ENCODE measurements at places on chromosomes 13 and 19.

- DNase-seq = no peak
Observed at GRCh38 chr13:47397739-47398138, 500.9 kb upstream of the HTR2A start.

- no peak for DNase-seq
Observed at GRCh38 chr13:38417241-38417640, 67.6 kb downstream of the UFM1 start.

GRCh38 chr13:103178986-103179943 is 113.0 kb upstream of the SLC10A2 start:
- DNase-seq = no peak

DNA sequence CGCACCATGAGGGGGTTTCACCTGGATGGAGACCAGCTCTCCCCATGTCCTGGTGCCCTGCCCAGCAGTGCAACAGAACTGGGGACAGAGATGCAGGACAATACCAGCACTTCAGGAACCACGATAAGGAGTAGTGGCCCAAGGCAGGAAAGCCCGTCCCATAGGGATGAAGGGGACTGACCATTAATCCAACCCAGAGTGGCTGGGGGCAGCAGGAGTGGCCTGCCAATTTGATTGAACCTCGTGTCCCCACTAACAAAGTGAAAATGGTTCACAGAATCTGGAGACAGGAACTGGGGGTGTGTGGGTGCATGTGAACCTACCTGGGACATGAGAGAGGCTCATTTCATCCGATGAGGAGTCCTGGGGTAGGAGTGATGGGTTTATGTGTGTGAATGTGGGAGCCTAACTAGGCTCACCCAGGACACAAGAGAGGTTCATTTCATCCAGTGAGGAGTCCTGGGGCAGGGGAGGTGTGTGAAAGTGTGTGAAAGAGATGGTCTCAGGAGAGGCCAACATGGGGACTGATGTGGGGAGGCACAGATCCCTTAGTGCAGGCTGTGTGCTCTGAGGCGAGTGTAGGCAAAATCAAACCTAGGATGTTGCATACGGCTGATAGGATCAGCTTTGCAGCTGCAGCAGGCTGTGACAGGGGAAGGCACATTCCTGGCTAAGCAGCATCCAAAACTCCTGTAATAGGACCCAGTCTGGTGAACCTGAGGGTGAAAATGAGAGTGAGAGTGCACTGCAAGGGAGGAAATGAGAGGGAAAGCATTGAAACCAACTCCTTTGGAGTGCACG is 98.2 kb downstream of the ZNF429 start:
- no peak for DNase-seq

DNA sequence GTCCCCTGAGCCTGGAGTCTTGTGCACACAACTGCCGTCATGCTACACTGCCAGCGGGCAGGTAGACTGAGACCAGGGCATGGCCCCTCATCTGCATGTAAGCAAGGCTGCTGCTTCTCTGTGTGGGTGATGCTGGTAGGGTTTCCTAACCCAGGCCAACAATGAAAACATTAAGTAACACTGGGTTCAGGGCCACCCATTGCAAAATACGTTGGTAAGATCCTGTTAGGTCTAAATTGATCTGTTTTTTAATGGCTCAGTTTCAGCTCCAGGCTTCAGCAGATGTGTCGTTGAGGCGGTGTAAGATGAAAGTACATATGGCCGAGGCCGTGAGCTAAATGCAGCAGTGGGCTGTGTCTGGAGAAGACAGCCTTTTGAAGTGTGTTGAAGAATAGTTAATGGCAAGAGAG is 383.4 kb downstream of the IRS2 start:
- no peak for DNase-seq

- no peak for DNase-seq
Observed at GRCh38 chr13:99983499-99984401, 2.2 kb downstream of the ZIC2 start.

GRCh38 chr19:48094129-48094854 is 16.3 kb downstream of the PLA2G4C start:
- DNase-seq = no peak

GRCh38 chr13:52760077-52760476 is 20.5 kb upstream of the CNMD start:
- DNase-seq = no peak

- no peak for DNase-seq
Observed at GRCh38 chr13:66585669-66586203, 644.4 kb downstream of the PCDH9 start.

DNA sequence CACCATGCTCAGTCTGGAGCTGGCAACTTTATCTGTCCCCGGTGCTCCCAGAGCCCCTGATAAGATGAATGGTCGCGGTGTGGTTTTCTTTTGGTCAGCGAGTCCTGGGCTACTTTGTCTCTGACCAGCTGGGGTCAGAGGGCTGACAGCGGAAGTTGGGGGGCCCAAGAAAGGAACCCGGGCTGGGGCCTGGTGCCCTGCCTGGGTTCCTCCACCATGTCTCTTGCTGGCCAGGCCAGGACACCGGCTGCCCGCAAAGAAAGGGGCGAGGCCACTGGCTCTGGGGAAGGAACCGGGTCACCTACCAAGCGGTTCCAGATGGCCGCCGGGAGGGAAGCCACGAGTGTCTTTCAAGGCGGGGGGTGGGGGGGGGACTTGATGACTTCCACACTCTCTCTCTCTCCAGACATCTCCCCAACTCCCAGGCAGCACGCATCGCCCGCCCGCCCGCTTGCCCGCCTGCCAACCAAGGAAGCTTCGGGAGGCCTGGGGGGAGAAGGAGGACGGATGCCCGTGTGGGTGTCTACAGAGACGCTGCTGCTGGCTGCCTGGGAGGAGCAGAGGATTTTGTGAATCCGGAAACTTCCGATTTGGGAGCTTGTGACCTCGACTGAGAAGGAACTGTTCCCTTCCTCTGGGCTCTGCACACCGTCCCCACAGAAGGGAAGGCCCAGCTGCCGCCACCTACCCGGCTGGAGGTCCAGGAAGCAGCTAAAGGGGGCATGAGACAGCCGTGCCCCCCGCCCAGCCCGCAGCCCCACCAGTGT is 1.1 kb downstream of the PIP5K1C start:
- DNase-seq = no peak

GRCh38 chr13:97235549-97236231 is 13.6 kb downstream of the MBNL2 start:
- DNase-seq = no peak

DNA sequence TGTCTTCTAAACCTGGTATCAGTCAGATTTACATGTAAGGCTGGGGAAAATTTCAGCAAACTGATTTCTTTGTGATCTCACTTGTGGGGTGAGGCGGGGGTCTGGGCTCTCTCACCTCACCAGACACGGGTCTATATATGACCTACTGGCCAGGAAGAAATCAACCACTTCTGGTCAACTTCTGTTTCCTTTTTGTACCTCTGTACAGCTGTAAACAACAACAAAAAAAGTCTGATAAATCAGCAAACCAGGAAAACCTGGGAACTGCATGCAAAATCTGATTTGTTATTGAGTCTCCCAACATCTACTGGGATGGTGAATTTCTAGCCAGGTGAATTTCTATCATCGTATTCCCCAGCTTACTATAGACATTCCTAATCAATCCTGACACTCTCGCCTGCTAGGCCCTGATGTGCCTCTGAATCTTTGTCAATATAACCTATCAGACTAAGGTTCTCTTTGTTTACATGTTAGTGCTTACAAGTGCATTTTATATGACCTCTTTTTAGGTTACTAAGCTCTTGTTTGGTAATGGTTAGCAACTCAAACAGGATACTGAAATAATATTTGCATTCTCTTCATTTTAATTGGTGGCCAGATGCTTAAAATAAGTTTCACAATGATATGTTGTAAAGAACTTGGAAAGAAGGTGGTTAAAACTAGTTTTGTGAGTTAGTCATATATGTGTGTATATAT is 77.7 kb downstream of the LRRC63 start:
- no peak for DNase-seq

DNA sequence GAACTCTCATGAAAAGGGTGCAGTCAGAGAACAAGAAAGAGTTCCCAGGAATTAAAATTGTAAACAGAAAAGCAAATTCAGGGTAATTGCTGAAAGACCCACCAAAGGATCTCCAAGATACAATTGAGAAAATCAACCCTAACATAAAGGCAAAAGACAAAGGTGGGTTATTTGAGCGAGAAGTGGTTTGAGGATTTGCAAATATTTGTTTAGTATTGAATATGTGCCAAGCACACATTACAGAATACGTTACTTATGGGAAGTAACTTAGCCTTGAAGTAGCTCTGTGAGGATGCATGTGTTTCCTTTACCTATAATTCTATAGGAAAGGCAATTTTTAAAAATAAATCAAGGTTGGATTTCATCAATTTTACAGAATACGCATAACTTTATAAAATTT is 10.0 kb upstream of the CEACAM21 start:
- no peak for DNase-seq

DNA sequence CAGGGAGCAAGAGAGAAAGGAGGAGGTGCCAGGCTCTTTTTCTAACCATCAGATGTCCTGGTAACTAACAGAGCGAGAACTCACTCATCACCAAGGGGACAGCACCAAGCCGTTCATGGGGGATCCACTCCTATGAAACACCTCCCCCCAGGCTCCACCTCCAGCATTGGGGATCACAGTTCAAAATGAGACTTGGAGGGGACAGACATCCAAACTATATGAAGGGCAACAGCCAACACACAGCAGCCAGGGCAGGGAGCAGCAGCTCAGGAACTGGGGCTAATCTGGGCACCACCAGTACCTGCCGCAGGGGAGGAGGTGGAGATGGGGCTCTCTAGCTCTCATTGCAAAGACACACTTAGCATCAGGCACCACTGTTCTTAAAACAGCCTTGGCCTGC is 34.3 kb upstream of the VSTM2B start:
- no peak for DNase-seq

DNA sequence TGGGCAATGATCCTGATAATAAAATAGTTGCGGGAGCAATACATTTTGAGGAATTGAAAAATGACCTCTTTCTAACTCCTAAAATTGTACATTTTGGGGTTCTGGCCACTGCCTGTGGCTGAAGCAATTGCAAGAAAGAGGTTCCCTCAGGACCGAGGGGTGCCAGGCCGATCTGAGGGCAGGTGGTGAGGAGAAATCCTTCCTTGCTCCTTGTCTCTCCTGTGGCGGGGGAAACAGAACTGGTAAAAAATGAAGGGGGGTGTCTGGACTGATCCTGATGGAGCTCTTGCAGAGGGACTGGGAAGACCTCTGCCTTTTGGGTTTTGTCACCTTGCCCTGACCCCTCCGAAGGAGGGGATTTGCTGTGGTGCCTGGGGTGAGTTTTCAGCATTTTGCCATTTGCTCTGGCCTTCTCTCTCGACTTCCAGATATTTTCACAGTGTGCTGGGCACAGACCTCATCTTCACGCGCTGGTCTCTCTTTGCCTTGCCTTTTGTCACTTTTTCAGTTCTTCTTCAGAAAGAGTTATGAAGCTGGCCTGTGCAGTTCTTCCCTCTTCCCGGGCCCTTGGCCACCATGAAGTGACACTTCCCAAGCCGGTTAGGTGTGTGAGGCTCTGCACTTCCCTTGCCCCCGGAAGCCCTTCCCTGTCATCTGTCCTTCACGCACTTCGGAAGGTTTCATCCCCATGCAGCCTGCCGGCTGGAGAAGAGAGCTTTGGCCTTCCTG is 22.2 kb downstream of the NFIX start:
- no peak for DNase-seq

GRCh38 chr13:109756778-109757177 is 29.6 kb downstream of the IRS2 start:
- no peak for DNase-seq

- DNase-seq = no peak
Observed at GRCh38 chr13:68056816-68057710, 826.9 kb upstream of the PCDH9 start.

DNA sequence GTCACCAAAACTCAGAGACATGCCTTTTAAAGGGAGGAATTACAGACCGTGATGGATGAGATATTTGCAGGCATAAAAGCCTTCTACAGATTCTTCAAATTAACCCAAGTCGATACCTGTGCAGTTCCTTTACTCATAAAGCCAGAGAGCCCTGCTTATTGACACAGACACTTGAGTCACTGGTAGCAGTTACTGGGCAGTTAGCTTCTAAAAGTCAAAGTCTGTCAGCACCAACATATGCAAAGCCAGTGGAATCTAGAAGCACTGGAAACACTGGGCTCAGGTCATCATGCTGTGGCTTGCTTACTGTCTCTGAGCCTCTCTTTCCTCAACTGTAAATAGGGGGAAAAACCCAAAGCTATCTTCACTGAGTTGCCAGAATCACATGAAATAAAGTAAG is 25.7 kb upstream of the LRCH1 start:
- no peak for DNase-seq

- no peak for DNase-seq
Observed at GRCh38 chr19:35292421-35293362, 731 bp downstream of the MAG start.

DNA sequence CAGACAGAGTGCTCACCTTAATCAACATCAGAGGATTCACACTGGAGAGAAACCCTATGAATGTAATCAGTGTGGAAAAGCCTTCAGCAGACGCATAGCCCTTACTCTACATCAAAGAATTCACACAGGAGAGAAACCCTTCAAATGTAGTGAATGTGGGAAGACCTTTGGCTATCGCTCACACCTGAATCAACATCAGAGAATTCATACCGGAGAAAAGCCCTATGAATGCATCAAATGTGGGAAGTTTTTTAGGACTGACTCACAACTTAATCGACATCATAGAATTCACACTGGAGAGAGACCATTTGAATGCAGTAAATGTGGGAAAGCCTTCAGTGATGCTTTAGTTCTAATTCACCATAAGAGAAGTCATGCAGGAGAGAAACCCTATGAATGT is 18.3 kb downstream of the ZNF527 start:
- DNase-seq = no peak

DNA sequence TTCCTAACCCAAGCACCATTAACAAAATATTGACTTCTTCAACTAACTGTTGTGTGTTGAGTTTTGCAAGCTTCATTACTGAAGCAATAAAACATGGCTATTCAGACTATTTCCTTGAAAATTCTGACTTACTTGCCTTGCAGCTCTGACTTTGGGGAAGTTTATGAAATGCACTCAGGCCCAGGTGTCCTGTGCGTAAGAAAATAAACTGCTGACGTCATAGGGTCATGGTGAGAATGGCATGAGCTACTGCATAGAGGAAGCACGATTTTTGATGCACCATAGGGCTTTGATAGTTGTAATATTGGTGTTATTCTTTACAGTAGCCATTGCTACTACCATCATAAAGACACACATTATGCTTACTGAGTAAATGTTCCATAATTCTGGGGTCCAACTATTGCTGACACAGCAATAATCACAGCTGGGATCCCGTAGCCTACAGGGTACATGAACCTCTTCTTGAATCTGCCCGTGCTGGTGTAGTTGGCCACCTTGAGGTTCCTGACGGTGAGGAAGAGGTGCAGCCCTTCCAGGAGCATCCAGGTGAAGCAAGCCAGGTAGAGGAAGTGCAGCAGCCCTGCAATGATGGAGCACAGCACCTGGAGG is 57.9 kb downstream of the MBD3L2B start:
- no peak for DNase-seq

DNA sequence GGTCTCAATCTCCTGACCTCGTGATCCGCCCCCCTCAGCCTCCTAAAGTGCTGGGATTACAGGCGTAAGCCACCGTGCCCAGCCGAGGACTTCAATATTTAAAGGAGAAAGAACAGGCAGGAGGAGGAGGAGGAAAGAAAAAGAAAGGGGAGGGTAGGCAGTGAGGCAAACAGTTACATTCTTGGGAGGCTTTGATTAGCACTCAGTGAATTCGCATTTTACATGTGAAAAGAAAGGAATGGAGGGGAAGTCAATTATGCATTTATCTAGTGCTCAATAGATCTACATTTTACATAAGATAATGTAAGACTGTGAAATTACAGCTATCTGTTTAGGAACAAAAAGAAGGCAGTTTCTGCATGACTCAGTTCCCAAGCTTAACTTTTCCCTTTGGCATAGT is 30.9 kb upstream of the CXCL17 start:
- no peak for DNase-seq

All from fibroblast of skin of left biceps (primary cell).